ENCODE measurements at places on chromosomes 4 and X. TPM values are rescaled to one million over a fixed set of nuclear protein-coding genes. Genes with fewer than 3 reads are reported as not detected.

The ZDHHC15 gene
- total RNA-seq = not detected

The CENPVL3 gene
- total RNA-seq = not detected

The LRIT3 gene
- total RNA-seq = 0.21 TPM

The MID1 gene
- total RNA-seq = 3.0 TPM

The CT45A2 gene
- total RNA-seq = not detected

The SPON2 gene
- 7.7 TPM for total RNA-seq

The TMEM255A gene
- not detected for total RNA-seq

The ZNF711 gene
- 3.9 TPM for total RNA-seq

The AFM gene
- total RNA-seq = not detected

The STATH gene
- not detected for total RNA-seq

The KLHL34 gene
- 0.21 TPM for total RNA-seq

The CYSLTR1 gene
- total RNA-seq = not detected

The CFAP47 gene
- not detected for total RNA-seq

The RELL1 gene
- total RNA-seq = 85.3 TPM

The LRCH2 gene
- not detected for total RNA-seq

The ATP11C gene
- 19.3 TPM for total RNA-seq

The UGT2B10 gene
- total RNA-seq = not detected

The DMP1 gene
- not detected for total RNA-seq

The PRSS12 gene
- total RNA-seq = 11.8 TPM

The SPRY1 gene
- total RNA-seq = 10.1 TPM

The ITGB1BP2 gene
- 1.1 TPM for total RNA-seq

The GAGE10 gene
- total RNA-seq = not detected

The PAGE1 gene
- not detected for total RNA-seq

The CNKSR2 gene
- total RNA-seq = 0.43 TPM

The MTNR1A gene
- not detected for total RNA-seq

The TMSB4X gene
- 3,634 TPM for total RNA-seq

The EXOC1L gene
- not detected for total RNA-seq

The BGN gene
- total RNA-seq = 0.48 TPM

The MAML3 gene
- total RNA-seq = 0.48 TPM

The RNF175 gene
- not detected for total RNA-seq

The NPY2R gene
- total RNA-seq = not detected

The SSX4B gene
- total RNA-seq = not detected

The SCD5 gene
- 3.8 TPM for total RNA-seq

The PNMA6F gene
- total RNA-seq = not detected

The ETDB gene
- not detected for total RNA-seq

The CCDC110 gene
- under 0.01 TPM for total RNA-seq

The HEPH gene
- not detected for total RNA-seq

The MAB21L2 gene
- not detected for total RNA-seq

The GATA1 gene
- not detected for total RNA-seq

The WAS gene
- not detected for total RNA-seq

The NOX1 gene
- total RNA-seq = not detected

The MCTS1 gene
- total RNA-seq = 37.4 TPM

The FAM53A gene
- total RNA-seq = 3.6 TPM

The IQCM gene
- not detected for total RNA-seq

The TLR3 gene
- total RNA-seq = 1.7 TPM

The SPANXA1 gene
- total RNA-seq = not detected

The HTN3 gene
- total RNA-seq = not detected

Data from tracheal epithelial cell (primary cell).